ENCODE measurements at places on chromosomes 12 and 14.

- no peak for DNase-seq
These were observed 146.4 kb downstream of the LLPH start for GRCh38 chr12:65984227-65984479.

- DNase-seq = no peak
These were observed 380.1 kb downstream of the ALG10 start for GRCh38 chr12:34402228-34402898.

- no peak for DNase-seq
These were observed 353.8 kb downstream of the AACS start for GRCh38 chr12:125418902-125419564.

- DNase-seq = no peak
These were observed 22.4 kb upstream of the LRRC10 start for GRCh38 chr12:69633061-69633460.

GRCh38 chr14:34387974-34388516, 74.0 kb downstream of the SPTSSA start:
- no peak for DNase-seq
